ENCODE measurements at places on chromosomes 3 and 15.

DNA sequence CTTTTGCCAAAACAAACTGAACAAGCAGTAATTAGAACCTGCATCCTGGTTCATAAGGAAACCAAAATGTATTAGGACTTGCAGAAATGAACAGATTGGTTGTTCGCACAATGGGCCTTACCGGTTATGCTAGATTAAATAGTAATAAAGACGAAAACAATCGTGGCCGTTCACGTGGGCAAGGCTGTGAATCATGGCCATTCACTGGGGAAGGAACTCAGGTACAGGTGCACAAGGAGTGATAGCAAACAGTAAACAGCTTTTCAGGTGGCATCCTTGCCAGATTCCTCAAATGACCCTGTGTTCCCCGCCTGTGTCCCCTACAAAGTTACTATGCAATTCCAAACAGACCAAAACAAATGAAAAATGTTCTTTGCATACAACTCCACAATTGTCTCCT lies 8.2 kb downstream of the LRIG1 start:
- no peak for DNase-seq

DNA sequence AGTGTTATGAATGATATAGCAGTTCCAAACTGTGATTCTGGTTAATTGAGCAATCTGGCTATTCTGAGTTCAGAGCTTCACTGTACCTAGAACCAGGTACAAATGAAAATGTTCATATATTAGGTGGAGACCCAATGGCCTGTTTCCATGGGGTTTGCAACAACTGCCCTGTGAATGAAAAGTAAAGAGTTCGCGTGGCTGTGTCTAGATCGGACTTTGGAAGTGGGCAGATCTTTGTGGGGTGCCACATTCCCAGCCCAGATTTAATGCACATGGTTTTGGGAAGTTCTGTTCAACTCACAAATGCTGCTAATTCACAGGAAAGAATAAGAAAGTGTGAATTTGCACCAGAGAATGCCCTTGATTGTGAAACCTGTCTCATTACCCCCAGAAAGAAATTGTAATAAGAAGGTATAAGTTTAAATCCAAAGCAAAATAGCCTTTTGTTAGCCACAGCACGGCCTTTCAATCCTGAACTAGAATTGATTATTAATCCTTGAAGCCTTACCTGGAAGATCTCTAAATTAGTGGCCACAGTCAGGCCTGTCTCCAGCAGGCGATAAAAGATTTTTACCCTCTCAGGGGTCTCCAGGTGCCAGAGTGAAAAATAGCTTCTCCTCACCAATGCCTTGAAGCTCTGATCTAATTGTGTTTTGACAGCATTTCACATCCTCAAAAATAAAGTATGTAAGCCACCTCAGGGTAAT lies 22.6 kb downstream of the WHAMM start:
- no peak for DNase-seq

DNA sequence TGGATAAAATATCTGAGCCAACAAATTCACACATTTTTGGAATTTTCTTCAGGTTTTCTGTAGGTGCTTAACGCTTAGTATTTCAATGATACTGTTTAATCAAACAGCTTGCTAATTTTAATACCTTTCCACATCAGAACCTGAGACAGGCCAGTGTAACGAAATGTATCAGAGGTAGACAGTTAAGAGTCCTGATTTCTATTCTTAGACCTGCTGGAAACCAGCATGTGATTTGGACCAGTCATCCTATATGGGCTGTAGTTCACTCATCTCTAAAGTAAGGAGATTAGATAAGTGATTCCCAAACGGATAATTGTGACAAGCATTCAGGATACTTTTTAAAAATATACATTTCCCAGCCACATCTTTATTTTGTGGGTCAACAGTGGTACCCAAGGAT lies 18.4 kb downstream of the ARL6IP5 start:
- DNase-seq: no peak

DNA sequence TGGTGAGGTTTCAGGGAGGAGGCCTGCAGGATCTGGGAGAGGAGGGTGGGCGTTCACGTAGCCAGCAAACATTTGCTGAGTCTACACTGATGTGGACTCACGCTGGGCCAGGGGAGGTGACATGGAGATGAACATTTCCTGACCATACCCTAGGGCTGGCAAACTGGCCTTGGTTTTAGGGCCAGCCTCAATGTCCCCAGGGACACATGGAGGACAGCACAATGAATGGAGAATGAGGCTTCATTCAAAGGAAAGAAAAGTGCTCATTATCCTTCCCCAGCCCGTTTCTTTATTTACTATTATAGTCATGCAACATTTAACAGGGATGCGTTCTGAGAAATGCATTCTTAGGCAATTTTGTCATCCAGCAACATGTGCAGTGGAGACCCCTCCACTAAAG lies 26.8 kb downstream of the ACAN start:
- DNase-seq: no peak

DNA sequence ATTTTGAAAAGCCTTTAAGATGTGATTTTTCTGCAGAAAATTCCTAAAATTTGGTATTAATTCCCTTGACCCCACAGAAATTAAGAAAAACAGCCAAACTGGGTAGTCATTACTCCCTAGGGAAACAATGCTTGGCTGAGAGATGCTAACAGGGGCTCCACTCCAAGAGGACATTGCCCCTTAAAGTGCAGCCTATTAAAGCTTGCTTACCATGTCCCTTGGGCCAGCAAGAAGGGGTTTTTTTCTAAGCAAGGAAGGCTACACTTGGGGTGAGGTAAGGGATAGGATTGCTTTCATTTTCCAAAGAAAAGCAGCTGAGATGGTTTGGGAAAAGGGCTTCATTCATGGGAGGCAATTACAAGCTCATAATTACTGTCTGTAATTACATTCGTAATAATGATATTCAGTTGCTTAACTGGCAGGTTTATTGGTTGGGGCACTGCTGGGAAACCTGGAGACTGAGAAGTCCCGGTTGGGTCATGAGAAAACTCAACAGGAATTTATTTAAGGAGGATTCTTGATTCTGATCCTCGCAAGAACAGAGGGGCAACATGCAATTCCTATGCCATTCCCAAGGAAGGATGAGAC lies 247.5 kb downstream of the NR1D2 start:
- DNase-seq: no peak

GRCh38 chr3:129233538-129233937 lies 15.9 kb upstream of the COPG1 start:
- DNase-seq: no peak

DNA sequence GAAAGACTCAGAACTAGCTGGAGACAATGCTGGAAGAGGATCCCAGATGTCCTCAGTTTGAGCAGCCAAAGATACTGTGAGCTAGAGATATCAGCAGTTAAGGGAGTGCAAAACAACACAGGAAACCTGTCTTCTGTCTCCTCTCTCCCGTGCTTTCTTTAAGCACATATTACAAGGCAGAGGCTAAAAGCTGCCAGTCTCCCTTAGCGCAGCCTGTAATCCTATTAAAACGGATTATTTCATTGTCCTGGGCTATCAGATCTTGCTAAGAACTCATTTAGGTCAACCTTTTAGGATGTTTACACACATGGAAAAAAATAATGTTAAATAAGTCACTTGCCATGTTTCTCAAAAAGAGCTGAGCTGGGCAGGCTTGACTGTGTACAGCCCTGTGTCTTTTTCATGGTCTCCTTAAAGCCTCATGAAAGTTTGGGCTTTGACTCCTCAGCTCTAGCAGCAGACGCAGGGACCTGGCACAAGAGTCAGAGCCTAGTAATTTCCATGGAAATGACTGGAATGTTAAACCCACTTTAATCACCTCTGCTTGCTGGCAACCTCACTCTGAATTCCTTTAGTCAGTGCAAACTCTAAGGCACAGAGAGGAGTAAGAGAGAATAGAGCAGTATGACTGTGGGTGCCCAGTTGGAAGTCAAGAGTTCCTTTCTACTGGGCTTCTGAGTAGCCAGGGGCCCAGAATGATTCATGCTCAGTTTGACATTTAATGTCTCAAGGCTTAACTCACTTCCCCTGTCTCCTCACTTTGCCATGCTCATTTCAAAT lies 491.9 kb downstream of the NTRK3 start:
- peak; percentile 87 for DNase-seq

GRCh38 chr3:193605876-193606275 lies 12.9 kb downstream of the OPA1 start:
- DNase-seq: peak; percentile 61

DNA sequence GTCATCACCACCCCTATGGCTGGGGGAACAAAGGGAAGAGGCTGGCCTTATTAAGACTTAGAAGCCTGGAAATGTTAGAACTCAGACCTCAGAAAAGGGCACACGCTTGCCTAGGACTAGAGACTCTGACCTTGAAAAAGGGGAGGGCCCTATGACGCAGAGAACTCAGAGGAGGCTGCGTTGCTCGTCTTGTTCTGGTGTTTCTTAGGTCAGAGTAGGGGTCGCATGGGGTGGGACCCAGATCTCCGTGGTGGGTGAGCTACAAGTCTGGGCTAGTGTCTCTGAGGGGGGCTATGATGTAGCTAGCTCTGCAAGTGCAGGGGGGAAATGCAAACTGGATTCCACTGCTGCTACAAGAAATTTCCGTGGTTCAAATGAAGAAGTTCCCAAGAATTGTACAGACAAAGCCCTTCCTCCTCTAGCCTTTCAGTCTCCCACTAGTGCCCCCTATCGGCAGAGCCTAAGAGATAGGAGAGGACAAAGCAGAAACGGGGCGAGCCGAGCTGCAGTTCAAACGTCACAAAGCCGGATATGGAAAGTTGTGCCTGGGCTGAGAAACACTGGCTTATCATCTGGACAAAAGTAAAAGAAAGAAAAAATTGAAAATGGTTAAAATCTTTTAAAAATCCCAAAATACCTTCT lies 392.9 kb upstream of the ROBO2 start:
- no peak for DNase-seq

DNA sequence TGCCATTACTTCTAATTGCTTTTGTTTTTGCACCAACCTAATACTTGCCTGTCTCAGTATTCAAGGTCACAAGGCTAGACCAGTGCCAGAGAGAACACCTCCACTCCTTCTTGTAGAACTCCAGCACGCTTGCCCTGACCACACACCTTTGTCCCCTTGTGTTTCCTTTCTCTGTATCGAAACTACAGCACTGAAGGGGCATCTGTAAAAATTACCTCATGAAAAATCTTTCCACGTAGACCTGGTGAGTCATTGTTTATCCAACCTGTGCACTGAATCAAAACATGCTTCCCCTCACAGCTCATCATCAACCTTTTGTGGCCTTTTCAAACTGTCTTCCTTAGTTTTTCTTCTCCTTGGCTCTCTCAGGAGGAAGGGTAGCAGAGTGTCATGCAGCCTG lies 259.5 kb downstream of the THRB start:
- no peak for DNase-seq

GRCh38 chr3:176737480-176738110 lies 459.7 kb downstream of the TBL1XR1 start:
- no peak for DNase-seq

DNA sequence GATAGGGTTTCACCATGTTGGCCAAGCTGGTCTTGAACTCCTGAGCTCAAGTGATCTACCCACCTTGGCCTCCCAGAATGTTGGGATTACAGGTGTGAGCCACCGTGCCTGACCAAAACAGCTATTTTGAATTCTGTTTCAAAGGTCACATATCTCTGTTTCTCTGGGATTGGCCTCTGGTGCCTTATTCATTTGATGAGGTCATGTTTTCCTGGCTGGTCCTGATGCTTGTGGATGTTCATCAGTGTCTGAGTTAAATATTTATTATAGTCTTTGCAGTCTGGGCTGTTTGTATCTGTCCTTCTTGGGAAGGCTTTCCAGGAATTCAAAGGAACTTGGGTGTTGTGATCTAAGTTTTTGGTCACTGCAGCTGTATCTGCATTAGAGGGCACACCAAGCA lies 5.1 kb downstream of the PATL2 start:
- DNase-seq: no peak
